ENCODE measurements at places on chromosomes 4 and X.

DNA sequence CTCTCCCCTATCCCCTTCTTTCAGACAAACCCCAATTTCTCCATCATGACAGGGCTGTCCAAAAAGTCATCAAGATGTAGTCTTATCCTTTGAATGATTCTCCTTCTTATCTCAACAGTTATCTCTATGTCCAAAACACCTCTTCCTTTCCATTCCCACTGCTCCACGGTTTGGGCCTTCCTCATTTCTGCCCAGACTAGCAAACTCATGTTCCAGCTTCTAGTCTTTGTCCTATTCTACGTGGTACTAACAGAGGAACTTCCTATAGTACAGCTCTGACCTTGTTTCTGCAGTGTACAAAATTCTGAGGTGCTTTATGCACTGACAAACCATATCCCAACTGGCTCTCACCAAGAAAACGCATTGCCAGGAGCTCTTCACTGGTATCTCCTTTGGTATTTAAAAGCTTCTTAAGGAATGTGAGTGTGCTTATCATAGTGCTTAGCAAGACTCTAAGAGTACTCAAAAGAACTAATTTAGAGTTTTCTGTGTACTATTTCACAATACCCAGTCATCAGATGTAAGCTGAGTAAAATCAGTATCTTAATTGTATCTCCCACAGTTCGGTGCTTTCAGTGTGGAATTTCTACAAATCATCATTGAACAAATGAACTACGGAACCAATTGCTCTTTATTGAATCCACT lies 65.5 kb downstream of the MAML3 start:
- no peak for DNase-seq

- DNase-seq, result no peak
Observed at GRCh38 chr4:83112231-83112630, 2.3 kb downstream of the PLAC8 start.

GRCh38 chrX:28981952-28982351 lies 394.7 kb downstream of the IL1RAPL1 start:
- no peak for DNase-seq

GRCh38 chrX:64580605-64581004 lies 185.4 kb upstream of the MTMR8 start:
- DNase-seq, result no peak

DNA sequence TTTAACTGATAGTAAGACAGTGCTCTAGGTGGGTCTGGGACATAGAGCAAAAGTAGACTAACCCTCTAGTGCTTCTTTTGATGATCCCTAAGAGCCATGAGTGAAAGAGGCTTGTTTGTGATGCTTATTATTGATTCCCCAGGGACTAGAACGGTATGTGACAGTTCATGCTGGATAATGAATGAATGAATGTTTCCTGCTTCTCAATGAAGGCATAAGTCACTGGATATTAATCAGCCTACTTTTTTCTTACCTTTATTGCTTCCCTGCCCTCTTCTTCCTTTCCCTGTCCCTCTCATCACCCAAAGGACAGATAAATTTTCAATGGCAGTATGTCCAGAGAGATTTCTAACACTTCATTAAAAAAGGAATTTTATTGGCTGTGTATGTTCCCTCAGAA lies 486.2 kb downstream of the RPA4 start:
- no peak for DNase-seq

DNA sequence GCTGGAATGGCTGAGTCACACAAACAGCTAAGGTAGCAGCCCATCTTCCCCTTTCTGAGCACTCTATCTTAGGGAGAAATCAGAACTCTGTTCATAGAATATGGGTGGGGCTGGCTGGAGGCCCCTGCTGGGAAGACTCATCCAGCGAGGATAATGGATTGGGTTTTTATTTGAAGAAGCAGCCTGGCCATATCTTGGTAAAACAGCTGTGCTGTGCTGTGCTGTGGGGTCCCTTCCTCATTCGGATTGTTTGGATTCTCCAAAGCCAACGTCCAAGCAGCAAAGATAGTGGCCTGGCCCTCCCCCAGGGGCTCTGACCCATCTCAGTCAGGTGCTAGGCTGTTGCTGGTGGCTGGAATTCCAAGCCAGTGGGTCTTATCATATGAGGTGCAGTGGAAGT lies 63.8 kb downstream of the ZNF718 start:
- DNase-seq, result no peak

DNA sequence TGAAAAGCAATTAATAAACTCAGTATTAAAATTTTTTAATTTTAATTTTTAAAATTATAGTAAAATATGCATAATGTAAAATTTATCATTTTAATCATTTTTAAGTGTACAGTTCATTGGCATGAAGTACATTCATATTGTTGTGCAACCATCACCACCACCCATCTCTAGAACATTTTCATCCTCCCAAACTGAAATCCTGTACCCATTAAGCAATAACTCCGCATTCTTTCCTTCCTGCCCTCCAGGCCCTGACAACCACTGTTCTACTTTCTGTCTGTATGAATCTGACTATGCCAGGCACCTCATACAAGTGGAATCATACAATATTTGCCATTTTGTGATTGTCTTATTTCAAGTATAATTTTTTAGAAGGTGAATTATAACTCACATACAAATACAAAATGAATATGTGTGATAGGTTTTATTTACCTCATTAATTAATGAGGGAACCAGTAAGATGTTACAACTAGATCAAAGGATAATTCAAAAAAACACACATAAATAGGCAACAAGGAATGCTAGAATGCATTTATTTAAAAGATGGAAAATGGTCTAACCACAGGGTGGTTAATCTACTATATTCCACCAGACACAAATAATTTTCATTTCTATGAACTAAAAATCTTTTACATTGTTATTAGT lies 13.1 kb upstream of the AFF1 start:
- DNase-seq, result no peak

DNA sequence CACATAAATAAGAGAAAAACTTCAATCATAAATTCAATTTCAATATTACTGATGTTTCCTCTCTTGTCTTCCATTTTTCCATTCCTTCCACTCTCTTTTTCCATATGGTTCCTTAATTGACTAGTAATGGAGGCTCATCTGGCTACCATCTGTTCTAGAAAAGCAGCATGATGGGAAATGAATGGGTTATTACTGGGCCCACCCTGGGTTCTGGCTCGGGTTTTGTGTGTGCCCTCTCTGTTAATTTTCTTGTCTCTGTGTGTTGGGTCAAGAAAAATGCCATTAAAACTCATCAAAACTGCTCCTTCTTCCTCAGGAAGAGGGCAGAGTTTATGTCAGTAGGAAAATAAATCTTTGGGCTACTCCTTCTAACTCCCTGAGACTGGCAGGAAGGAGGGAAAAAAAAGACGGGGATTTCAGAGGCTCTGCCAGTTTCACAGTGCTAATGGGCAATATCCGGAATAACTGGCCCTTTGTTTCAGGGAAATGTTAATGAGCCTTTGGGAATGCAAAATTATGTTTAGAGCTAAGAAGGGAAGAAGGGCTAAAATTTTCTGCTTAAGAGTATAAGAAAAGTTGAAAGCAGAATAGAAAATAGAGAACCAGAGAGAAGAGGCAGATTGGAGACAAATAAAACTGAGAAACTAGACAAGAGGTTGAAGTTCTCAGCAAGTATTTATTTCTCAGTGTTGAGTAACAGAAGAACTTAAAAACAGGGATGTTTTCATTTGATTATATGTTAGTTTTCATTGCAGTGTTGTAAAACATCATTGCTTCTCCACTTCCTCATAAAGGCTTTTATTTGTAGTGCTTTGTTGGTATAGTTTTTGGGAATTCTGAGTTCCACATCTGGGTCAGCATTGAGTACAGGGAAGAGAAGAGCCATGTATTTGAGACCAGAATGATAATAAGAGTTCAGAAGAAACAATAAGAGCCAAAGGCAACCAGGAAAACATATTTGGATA lies 19.7 kb downstream of the GABRB1 start:
- DNase-seq, result no peak

GRCh38 chr4:306551-306961 lies 1.3 kb upstream of the ZNF732 start:
- no peak for DNase-seq

DNA sequence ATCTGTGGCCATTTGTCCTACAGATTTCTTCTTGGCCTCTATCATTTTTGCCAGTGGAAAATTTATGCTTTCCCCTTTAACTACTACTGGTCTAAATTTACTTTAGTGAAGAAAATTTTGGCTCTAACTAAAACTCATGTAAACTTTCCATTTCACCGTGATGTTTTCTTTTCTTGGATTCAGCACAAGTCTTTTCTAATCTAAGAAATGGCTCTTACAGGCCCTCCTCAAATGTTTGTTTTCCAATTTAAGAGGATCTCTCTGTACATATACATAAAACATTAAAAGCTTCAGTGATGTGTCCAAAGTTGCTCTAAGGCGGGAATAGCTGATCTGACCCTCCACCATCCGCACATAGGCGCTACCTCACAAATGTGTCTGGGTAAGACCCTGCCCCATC lies 68.1 kb downstream of the MAML3 start:
- no peak for DNase-seq

DNA sequence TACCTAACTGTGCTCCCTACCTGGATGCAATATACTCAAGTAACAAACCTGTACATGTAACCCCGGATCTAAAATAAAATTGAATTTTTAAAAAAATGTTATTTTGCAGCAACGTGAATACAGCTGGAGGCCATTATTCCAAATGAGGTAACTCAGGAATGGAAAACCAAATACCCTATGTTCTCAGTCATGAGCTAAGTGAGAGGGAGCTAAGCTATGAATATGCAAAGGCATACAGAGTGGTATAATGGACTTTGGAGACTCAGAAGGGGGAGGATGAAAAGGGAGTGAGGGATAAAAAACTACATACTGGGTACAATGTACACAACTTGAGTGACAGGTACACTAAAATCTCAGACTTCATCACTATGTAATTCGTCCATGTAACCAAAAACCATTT lies 78.6 kb downstream of the CENPC start:
- no peak for DNase-seq

GRCh38 chr4:85409251-85409650 lies 65.7 kb upstream of the ARHGAP24 start:
- DNase-seq, result no peak
